ENCODE measurements at places on chromosomes 2 and 18.

GRCh38 chr2:118969734-118970395 is 27.9 kb downstream of the MARCO start:
- no peak for DNase-seq

DNA sequence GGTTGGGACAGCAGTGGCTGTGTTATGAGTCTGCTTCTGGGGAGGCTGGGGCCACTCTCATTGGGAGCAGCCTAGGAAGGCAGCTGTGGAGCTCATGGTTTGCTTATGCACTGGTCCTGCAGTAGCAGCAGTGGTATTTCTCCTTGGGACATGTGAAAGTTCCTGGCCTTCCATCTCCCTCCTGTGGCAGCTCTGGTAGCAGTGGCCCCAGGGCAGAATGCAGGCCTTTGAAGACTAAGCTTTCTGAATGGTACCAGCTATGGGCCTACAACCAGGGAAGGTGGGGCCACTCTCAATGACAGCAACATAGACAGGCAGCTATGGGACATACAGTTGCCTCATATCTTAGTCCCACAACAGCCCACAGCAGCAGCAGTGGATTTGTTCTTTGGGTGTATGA is 117.3 kb upstream of the VWC2L start:
- DNase-seq: no peak

DNA sequence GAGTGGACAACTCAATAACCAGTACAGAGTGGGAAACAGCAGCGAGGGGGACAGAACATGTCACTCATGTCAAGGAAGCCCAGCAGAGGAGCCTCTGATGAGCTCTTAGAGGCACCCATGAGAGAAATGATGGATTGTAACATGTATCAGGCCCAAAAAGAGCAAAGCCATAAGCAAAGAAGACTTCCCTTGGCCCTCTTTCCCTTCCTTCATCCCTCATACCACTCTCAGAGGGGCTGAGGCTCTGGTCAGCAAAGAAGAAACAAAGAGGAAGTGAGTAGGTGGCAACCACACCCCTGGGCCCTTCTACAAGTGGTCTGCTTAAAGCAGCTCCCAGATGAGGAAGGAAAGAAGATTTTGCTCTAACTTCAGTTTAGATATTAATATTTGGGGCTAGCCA is 112.8 kb downstream of the CDC42EP3 start:
- DNase-seq: no peak

DNA sequence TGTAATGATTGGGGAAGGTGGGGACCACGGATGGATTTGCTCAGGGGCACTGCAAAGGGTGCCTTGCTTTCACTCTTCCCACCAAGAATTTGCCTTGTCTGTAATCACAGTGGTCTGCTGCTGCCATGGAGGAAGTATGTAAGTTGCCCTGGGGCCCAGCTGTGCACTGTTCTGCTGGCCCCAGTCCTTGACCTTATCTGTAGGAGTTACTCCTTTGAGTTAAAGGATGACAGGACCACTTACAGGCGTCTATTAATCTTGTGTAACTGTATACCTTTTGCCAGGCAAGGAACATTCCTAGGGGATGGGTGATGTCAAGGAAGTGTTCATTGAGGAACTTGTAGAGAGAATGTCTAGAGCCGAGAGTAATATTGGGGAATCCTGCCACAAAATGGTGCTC is 212.8 kb upstream of the LRRTM1 start:
- DNase-seq: no peak

GRCh38 chr2:232111551-232111950 is 150.0 kb downstream of the DIS3L2 start:
- DNase-seq: no peak

GRCh38 chr2:124289060-124289459 is 264.0 kb downstream of the CNTNAP5 start:
- no peak for DNase-seq

DNA sequence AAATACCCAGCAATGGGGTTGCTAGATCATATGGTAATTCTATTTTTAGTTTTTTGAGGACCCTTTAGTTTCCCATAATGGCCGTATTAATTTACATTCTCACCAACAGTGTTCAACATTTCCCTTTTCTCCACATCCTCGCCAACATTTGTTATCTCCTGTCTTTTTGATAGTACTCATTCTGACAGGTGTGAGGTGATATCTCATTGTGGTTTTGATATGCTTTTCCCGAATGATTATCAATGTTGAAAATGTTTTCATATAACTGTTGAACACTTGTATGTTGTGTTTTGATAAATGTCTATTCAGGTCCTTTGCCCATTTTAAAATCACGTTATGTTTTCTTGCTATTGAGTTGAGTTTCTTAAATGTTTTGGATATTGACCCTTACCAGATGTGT is 5.8 kb upstream of the RIF1 start:
- DNase-seq: no peak

DNA sequence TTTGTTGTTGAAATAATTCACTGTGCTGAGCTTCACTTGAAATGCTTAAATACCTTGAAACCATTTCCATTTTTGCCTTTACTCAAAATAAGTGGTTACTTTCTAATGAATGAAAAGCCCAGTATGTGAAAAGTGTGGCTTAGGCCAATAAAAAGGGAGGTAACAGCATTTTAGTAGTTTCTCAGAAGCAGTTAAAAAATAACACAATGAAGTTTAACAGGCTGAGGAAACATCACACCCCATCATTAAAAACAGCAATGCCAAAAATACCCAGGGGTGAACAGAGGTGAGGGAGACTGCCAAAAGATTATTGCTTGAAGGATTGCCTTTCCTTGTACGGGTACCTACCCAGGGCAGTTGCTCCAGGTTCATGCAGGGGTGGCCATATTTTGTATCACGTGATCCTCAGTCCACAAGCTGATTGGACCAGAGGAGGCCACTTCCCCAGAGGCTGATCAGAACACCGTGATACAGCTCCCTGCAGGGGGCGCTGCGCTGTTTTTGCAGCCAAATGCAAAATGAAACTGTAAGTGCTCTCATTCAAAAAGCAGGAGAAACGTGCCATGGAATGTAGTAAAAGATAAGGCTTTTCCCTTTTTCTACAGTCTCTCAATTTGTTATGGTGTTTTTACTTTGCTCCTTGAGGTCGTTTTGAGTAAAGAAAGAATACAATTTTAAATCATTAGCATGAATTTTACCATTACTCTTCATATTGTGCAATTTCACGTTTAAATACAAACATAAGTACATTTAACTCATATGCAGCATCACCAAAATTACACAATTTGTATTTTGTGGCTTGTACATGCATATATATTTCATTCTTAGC is 70.2 kb upstream of the SH3BP4 start:
- DNase-seq: peak; percentile 83

- no peak for DNase-seq
These were observed 26.1 kb upstream of the IMP4 start for GRCh38 chr2:130316596-130316995.

GRCh38 chr2:197304556-197305011 is 6.0 kb downstream of the ANKRD44 start:
- DNase-seq: no peak

- no peak for DNase-seq
These were observed 725 bp downstream of the FBXO48 start for GRCh38 chr2:68466361-68466777.

- DNase-seq: no peak
These were observed at the start of gene VPS54 for GRCh38 chr2:64019083-64019974. Gene VPS54, minus strand, starts transcription at chr2:64019428. Its CDS starts 35,429 bp downstream, at chr2:63983999.

- no peak for DNase-seq
These were observed 9.0 kb downstream of the MBP start for GRCh38 chr18:77123320-77124231.
